CD4-positive, alpha-beta T cell treated with Interleukin-2 at 100 ng/mL for 4 hours (primary cell): ENCODE measurements at places on chromosomes 3 and 15.

GRCh38 chr15:41906608-41907007, 12.8 kb upstream of the SPTBN5 start:
- no peak for DNase-seq

GRCh38 chr3:38649500-38650247, at the start of gene SCN5A:
Gene SCN5A (minus strand): TSS chr3:38649687. CDS start chr3:38633307, 16,380 bp downstream.
- DNase-seq: peak; percentile 39

DNA sequence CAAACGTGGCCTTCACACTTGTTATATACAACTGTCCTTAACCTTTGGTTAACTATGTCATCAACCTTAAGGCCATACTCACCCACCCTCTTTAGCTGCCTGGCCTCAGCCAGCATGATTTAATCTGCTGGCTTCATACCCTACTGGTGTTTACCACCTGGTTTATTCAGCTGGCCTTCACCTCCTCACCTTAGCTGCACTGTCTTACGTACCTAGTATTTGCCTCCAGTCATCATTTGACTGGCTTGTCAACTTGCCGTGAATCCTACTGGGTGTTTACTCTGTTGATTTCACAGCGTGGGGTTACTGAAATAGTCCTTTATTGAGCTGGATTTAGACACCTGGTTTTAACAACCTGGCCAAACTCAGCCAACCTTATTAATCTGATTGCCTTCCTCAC, 102.8 kb downstream of the IL12A start:
- DNase-seq: no peak

- peak; percentile 70 for DNase-seq
Observed at GRCh38 chr3:50550079-50550736, 17.3 kb downstream of the C3orf18 start.

DNA sequence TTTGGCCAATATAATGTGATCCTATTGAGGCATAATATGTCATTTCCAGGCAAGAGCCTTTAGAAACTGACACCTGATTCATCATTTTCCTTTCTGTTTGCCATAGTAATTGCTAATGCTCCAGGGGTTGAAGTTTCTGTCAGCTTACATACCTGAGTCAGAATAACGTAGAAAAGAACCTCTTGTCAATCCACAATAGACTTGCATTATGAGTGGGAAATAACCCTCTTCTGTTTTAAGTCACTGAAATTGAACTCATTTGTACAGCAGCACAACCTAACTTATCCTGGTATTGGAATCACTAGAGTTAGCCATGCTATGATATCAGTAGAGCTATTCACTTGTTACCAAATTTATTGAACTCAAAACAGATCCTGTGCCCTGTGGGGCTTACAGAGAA, 101.7 kb upstream of the TP63 start:
- no peak for DNase-seq

DNA sequence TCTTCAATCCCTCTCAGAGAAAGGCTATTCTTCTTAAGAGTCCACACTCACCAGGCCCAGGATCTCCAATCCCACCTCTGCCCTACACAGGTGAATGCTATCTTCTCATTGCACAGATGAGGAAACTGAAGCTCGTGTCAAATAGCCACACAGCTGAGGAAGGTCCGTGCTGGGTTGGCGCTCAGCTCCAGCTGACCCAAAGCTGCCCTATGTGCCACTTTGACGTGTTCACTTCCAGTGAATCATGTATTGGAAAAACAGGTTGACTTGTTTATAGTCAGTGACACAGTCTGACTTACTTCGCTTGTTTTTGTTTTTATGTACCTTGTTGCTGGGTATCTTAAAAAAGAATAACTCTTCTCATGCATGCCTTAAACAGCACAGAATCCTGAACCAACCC, 32.4 kb upstream of the ALDH1A3 start:
- no peak for DNase-seq

DNA sequence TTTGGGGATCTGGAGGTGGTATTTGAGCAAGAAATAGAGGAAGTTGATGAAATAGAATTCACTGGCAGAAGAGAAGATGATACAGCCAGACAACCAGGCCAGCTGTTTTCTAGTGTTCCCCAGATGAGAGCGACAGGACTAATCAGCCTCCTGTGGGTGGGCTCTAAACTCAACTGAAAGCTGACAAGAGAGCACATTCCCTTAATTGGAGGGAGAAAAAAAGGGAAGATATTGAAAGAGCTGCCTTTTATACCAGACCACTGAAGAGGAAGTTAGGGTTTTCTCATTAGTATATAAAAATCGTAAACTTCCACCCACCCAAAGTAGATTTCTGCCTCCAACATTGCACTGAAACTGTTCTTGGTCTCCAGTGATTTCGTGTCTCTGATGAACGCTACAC, 6.5 kb upstream of the TM4SF19 start:
- DNase-seq: no peak

- DNase-seq: no peak
Observed at GRCh38 chr15:24224161-24224560, 451.4 kb upstream of the NPAP1 start.

DNA sequence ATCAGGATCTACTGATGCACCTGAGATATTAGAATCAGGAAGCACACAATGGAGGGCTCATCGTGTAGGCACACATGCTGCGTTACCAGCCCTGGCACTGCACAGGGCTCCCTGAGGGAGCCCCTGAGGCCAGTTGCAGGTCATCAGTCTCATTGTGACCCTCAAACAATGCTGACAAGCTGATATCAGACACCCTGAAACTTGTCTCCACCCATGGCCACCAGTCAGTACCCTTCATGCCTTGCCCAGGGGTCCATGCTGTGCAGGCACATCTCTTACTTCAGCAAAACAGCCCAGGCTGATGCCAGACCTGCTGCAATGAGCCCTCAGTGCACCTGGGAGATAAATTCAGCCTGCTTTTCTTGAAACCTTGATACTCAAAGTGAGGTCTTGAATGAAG, 59.5 kb upstream of the SLC6A11 start:
- DNase-seq: no peak

- peak; percentile 50 for DNase-seq
Observed at GRCh38 chr3:52892625-52893311, 4.6 kb downstream of the STIMATE start.

DNA sequence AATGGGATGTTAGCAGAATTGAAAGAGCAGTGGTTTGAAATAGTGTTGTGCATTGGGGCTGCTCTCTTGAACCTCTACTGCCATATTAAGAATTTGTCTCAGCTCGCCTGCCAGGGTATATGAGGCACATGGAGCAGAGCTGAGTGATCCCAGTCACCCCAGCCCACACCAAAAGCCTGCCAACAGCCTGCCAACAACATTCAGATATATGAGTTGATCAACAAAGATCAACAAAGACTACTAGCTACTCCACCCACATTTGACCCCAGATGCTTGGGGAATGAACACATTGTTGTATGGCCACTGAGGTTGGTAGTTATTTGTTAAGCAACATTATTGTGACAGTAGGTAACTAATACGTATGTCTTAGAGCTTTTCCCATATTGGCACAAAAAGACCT, 570.9 kb upstream of the IL12A start:
- no peak for DNase-seq

DNA sequence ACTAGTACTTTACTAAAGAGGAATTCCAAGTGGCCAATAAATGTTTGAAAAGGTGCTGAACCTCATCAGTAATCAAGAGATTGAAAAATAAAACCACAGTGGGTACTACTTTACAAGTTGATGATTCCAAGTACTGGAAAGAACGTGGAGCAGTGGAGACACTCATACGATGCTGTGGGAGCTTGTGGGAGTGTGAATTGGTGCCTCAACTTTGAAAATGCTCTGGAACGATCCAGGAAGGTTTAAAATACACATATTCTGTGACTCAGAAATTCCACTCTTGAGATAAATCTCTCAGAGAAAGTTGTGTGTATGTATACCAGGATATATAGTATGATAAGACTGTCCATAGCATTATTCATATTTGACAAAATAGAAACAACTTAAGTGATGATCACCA, 9.3 kb downstream of the LRCH3 start:
- no peak for DNase-seq

GRCh38 chr3:100059472-100059871, 54.8 kb downstream of the FILIP1L start:
- no peak for DNase-seq

GRCh38 chr3:38645601-38646000, 3.9 kb downstream of the SCN5A start:
- DNase-seq: no peak

GRCh38 chr3:60431599-60431958, 819.7 kb downstream of the FHIT start:
- no peak for DNase-seq

DNA sequence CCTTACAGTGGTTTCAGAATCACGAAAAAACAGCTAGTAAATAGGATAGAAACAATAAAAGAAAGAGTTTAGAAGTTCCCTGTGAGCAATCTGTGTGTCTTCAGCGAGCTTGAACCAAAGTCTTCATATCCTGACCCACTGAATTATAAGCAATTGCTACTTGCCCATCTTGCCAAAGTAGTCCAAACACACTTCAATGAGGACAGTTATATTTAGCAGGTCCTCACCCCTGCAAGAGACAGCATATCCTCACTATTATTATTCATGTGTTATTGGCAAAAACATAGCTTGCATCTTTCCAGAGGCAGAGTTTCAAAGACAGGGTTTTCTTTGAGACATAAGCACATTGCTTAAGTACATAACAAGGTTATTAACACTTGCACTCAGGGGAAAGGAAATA, 77.8 kb downstream of the FEZF2 start:
- DNase-seq: no peak

GRCh38 chr15:52252781-52253180, 42.8 kb downstream of the MYO5C start:
- no peak for DNase-seq

DNA sequence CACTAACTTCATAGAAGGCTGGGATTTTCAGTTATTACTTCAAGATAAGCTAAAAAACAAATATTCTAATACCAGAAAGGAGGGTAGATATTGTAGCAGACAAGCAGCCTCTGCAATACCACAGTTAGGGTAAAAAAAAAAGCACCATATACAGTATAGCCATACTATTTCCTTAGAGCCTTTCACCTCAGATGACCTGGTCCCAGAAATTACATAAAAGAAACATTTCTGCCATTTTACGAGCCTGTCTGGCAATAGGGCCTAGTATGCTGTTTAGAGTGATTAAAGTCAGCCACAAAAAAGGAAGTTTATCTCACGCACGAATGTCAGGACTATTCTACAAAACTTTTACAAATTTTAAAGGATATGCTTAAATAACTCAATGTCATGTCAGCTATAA, 1016.6 kb downstream of the PLOD2 start:
- no peak for DNase-seq

DNA sequence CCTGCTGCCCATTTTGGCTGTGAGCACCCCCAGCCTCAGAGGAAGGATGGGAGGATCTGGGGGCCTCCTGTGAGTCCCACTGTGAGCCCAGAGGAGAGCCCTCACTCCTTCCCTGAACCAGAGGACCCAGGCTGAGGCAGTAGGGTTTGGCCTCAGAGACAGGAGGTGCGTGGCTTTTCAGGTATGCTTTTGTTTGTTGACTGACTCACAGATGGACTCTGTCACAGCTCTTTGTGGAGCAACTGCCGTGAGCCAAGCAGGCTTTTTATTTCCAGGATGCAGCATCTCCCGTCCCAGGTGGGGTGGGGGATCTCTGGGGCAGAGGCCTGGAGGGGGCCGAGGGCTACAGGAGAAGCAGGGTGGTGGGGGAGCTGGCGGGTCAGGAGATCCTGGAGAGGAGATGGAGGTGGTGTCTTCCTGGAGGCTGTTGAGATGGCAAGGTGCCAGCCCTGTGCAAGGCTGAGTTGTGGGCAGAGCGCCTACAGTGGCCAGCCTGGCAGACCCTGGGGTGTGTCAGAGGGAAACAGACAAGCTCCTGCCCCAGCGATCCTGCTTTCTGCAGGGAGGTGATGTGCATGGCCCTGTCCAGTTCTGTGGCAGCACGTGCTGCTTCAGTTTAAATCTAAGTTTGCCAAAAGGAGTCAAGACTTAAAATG, 24.0 kb downstream of the PLXNA1 start:
- no peak for DNase-seq

DNA sequence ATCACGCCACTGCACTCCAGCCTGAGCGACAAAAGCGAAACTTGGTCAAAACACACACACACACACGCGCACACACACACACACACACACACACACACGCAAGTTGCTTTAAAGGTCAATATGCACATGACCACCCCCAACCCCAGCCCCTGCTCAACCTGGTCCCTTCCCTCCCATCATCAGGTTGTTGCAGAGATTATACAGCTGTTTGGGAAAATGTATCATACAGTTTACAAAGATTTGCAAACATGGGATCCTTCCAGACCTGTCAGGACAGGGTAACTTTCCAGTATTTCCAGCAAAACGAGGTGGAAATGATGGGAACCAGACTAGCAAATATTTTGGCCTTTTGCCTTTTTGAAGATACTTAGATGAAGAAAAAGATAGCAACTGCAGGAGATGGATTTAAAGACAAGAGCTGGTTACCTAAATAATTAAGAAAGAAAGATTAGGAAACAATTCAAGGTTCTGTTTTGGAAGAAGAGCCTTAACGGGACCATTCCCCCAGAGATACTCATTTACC, 80.2 kb downstream of the TNIK start:
- DNase-seq: no peak

DNA sequence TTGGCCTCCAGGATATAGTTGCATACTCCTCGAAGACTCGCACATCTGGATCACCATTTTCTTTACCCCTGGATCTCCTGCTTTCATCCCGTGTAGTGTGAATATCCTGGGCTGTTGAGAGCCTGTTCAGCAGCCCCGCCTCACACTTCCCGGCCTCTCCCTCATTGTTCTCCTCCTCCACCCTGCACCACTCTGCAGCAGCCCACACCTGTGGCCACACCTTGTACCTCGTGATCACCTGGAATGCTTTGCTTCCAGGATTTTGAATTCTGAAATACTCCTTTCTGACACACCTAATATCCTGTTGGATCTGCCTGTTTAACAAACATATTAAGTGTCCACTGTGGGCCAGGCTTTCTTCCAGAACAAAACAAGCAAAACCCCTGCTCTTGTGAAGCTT, 14.4 kb downstream of the ABHD17C start:
- no peak for DNase-seq

GRCh38 chr3:39101022-39101689, 6.3 kb downstream of the GORASP1 start:
- DNase-seq: peak; percentile 62

GRCh38 chr15:33545866-33546265, 235.1 kb downstream of the RYR3 start:
- no peak for DNase-seq

DNA sequence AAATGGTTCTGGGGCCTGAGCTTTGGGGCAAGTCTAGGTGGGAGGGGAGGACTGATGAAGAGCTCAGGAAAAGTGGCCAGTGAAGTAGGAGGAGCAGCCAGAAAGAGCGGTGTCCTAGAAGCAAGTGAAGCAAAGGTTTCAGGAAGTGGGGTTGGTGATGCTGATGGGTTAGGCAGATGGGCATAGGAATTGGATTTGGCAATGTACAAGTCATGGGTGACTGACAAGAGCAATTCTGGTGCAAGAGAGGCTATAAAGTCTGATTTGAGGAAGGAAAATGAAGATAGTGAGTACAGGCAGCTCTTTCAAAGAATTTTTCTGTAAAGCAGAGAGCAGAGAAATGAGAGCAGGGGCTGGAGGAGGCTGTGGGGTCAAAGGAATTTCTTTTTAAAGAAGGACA, 19.7 kb downstream of the ALPK3 start:
- no peak for DNase-seq

- no peak for DNase-seq
Observed at GRCh38 chr3:88963003-88963402, 144.4 kb upstream of the EPHA3 start.
